Left cardiac atrium (tissue), 4 donors: ENCODE measurements at places on chromosomes 6 and 20. TPM values are rescaled to one million over a fixed set of nuclear protein-coding genes. Genes with fewer than 3 reads are reported as not detected.

TIAM2 gene
- total RNA-seq: 8.9 TPM

PKIB gene
- total RNA-seq: 1.0 TPM

SNX14 gene
- total RNA-seq: 39.5 TPM

CDK5RAP1 gene
- 25.0 TPM for total RNA-seq

SYCP2 gene
- total RNA-seq: 1.8 TPM

AHCY gene
- 49.2 TPM for total RNA-seq

EFHC1 gene
- total RNA-seq: 7.3 TPM

FILIP1 gene
- total RNA-seq: 85.8 TPM

PTGIS gene
- total RNA-seq: 124 TPM

MOG gene
- 3.5 TPM for total RNA-seq

GRCh38 chr20:35326740-35327073, 34.5 kb upstream of the FAM83C start:
- no peak for DNase-seq

DNA sequence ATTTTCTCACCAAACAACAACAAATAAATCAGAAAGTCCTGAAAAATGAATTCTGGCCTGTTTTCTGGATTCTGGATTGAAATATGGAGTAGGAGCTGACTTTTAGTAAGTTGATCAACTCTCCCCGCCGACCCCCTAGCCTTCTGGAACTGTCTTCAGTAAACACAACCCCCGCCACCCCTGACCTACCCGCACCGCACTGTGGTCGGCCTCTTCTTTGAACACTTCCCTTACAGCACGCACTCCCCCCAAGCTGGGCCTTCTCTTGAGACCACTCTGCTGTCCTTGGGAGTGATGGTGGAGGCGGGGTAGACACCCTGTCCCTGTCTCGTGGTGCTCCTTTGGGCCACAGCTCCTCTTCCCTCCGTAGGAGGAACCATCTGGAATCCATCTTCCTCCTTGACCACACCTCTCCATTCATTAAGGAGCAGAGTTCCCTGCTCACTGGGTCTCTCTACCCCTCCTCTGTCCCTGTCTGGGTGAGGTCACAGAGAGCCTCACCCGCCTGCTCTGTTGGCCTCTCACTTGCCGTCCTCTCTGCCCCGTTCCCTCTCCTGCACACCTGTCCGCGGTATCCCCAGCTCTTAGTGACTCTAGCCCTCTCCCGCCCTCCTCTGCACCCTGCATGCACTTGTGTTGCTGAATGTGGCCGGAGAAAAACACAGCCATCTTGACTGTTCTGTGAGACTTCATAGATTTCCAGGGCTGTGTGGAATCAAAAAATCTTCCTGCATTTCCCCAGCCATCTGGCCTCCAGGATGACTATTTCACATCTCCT, 19.1 kb downstream of the SYNJ2 start:
- peak; percentile 22 for DNase-seq

DNA sequence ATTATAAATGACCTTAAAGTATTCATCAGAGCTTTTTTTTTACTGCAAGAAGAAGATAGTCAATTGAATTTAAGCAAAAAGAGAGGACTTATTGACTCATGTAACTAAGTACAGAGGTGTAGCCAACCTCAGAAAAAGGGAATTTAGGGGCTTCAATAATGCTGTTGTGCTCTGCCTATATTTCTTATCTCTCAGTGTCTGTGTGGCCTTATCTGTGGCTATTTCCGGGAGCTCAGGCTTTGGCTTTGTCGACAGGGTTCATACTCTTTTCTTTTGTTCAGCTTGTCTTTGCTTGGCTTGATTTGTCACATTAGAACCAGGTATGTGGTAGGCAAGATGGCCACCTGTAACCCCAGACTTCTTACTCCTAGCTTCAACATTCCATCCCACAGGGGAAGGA, 38.6 kb upstream of the FABP7 start:
- no peak for DNase-seq

DNA sequence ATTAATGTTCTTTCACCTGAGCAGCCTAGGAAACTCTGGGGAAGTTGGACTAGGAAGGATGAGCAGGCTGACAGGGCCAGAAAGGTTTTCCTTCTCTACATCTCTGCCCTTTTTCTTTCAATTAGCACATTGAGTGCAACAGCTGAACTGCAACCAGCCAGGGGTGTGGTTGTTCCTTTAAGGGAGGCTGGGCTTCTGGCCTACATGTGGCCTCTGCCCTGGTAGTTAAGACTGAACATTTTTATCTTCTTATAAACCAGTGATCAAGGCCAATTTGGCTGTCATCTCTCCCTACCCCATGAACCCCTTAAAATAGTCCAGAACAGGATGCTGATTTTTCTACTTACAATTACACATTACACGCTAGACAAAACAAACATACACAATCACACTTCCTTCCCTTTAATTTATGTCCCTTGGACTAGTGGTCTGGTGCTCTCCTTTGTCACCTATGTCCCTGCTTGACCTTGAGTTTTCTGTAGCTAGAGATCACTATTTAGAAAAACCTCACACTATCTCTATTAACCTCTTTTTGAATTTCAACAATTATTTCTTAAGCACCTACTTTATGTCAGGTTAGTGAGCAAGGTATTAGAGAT, 60.3 kb downstream of the RNF217 start:
- peak; percentile 34 for DNase-seq

GRCh38 chr6:86685230-86685797, 252.0 kb upstream of the HTR1E start:
- no peak for DNase-seq

- DNase-seq: no peak
Observed at GRCh38 chr6:118677193-118677592, 25.8 kb upstream of the CEP85L start.

GRCh38 chr6:117951783-117952182, 44.7 kb downstream of the SLC35F1 start:
- no peak for DNase-seq

GRCh38 chr20:20571068-20571780, 141.2 kb downstream of the RALGAPA2 start:
- DNase-seq: no peak

GRCh38 chr6:32815115-32815514, 1.7 kb downstream of the HLA-DOB start:
- no peak for DNase-seq

DNA sequence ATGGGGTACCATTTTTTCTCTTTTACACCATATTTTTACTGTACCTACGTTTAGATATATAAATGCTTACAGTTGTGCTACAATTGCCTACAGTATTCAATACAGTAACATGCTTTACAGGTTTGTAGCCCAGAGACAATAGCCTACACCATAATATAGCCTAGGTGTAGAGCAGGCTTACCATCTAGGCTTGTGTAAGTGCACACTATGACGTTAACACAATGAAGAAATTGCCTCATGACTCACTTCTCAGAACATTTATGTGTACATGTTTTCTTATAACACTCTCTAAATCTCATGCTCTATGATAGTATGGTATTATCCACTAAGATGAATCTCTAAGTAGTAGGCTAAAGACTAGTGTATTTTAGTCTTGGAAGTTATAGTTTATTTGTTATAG, 13.5 kb downstream of the GPR63 start:
- DNase-seq: no peak

- DNase-seq: no peak
Observed at GRCh38 chr6:114085211-114085610, 114.3 kb upstream of the HDAC2 start.

GRCh38 chr20:63773571-63774241, 34.1 kb downstream of the SLC2A4RG start:
- DNase-seq: no peak

- no peak for DNase-seq
Observed at GRCh38 chr6:68729377-68729903, 94.4 kb downstream of the ADGRB3 start.

GRCh38 chr6:46704562-46704961, 16.9 kb downstream of the TDRD6 start:
- DNase-seq: no peak
